ENCODE measurements at places on chromosomes 1 and 21. TPM values are rescaled to one million over a fixed set of nuclear protein-coding genes. Genes with fewer than 3 reads are reported as not detected.
A peak's percentile ranks its signal among the peaks of the same experiment; 100 is the strongest.

GRCh38 chr1:206742719-206743383, 27.7 kb upstream of the IL19 start:
- no peak for DNase-seq

- DNase-seq: no peak
Observed at GRCh38 chr1:224489534-224490365, 55.2 kb upstream of the WDR26 start.

DNA sequence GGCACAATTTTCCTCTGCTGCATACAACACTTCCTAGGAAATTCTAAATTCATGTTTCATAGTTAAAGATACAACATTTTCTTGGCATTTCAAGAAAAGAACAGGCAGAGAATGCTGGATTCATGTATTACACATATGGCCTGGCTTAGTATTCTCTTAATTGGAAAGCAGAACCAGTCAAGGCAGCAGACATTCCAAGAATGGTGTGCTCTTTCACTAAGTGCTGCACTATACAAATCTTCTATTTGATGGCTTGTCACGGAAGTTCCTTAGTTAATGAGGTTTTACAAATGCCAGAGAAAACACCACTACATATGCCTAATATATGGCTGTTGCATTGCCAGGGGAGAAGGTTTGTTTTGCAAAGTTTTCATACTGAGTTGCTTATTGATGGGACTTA, 80.8 kb upstream of the DYNLT5 start:
- DNase-seq: no peak

DNA sequence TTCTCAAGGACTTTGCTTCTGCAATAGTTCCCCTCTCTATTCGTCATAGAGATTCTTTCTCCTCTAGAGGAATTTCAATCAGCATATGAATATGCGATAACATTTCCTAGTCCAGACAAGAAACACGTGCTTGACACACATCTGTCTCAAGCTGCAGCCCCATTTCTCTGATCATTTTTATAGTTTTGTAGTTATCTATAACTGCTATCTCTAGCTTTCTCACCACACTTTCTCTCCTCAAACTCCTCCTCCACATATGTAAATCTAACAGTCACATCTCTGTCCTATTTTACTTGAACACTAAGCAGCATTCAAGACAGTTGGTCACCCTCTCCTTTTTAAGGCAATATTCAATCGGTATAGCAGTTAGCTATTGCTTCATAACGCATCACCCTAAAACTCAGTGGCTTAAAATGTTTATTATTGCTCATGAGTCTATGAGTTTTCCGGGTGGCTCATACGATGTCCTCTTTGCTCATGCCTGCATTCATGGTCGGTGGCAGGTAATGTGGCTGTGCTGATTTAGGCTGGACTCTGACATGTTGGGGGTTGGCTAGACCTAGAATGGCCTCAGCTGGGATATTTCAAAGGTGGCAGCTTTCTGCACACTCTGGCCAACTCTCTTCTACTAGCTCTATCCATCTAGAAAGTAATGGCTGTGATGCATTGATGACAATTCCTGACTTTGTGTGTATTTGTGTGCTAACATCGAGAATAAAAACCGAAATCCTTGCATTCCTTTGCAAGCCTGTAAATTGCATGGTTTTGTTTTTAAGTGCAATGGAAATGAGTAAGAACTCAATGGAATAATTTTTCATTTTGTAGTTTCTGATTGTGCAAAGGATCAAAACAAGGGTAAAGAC, 20.6 kb downstream of the ATP6V1G3 start:
- no peak for DNase-seq

DNA sequence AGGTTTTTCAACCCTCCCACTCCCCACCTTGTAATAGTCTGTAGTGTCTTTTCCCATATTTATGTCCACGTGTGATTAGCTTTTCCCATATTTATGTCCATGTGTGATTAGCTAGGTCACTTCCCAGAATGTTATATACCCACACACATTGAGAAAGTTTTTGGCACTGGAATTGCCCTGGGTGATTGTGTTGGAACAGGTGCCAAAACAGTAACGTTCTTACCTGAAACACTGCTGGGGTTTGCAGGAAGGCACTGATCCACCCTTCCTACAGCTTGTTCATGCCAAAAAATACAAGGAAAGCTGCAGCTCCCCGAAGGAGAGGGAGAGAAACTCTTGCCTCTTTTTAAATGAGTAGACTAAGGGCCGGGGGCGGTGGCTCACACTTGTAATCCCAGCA, 68.0 kb upstream of the CXADR start:
- no peak for DNase-seq

- DNase-seq: no peak
Observed at GRCh38 chr1:202642619-202643291, 67.5 kb downstream of the SYT2 start.

- no peak for DNase-seq
Observed at GRCh38 chr1:54464031-54464476, 57.9 kb upstream of the SSBP3 start.

DNA sequence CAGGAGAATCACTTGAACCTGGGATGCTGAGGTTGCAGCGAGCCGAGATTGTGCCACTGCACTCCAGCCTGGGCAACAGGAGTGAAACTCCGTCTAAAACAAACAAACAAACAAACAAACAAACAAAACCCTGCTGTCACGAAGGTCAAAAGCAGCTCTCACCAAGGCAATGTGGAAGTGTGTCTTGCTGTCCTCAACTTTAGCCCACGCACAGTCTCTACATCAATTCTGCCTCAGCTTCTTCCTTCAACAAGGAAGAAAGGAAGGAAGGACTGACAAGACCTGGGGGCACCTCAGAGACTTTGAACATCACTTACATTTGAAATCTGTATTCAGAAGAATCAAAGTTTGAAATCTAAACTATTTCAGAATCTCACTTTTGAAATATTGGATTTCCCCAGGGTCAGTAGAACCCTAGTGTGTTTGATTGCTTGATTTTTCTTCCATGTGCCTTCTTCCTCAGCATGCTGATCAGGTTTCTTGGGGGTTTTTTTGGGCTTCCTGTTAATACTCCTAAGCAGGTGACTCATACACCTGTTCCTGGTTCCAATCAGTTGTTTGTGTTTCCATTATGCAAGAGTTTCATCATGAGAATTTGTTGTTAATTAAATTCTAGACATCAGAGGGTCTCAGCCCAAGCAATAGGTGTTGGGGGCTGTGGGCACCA, 6.5 kb upstream of the CSTB start:
- DNase-seq: no peak

GRCh38 chr1:57327946-57328345, 95.9 kb downstream of the DAB1 start:
- DNase-seq: no peak

DNA sequence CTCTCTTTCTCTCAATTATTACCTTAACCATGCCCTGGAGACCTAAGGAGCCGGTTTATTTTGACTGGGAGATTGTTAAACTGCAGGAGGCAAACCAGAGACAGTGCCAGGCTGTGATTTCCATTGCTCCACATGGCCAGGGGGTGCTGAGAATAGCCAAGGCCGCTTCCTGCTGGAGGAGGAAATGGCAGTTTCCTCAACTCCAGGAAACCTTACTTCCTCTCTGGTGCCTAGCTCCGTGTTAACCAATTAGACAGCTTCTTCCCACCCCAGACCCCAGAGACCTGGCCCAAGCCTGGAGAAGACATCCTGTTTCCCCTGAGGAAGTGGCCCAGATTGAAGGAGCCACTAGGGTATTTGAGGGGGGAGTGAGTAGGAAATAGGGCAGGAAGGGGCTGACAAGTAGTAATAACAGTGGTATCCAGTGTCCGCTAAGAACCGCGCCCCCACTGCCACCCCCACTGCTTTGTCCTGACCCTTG, 161.2 kb downstream of the PLPP3 start:
- DNase-seq: peak; percentile 76

- no peak for DNase-seq
Observed at GRCh38 chr21:33974513-33975468, 59.2 kb upstream of the ATP5PO start.

DNA sequence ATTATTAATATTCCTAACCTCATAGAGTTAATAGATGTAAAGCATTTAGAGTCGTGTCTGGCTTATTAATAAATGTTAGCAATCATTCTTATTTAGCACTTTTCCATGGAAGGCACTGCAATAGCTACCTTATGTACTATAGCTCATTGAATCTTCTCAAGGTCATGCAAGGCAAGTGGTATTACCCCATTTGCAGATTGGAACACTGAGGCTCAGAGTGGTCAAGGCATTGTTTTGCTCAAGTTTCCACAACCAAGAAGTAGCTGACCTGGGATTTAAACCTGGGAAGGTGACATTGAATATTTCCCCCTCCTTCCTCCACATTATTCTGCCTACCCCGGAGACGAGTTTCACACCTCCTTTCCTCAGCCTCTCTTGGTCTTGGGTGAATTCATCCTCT, 37.8 kb upstream of the EYA3 start:
- no peak for DNase-seq

DNA sequence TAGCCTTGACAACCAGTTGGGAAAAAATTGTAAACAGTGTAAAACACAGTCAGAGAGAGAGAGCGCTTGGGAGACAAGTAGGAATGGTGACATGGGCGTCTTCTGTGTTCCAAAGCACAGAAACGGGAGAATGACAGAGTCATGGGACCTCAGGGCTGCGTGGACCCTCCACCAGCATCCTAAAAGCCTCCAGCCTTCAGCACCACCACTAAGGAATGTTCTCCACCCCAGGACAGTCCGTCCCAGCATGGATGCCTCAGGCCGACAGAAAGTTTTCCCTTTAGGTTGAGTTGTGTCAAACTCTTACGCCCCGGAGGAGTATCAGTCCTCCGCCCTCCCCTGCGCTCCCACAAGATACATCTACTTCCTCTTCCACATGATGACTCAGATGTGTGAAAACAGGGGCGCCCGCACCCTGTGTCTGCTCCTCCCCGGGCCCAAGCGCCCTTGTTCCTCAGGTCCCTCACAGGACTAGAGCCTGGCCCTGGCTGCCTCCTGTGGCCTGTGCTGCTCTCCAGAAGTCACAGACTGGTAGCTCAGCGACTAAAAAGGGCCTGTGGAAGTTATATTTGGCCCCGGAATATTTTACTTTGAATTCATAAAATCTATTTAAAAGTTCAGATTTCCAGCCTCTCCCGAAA, 63.9 kb upstream of the EFHD2 start:
- DNase-seq: peak; percentile 49

GRCh38 chr21:44969931-44970755, 30.3 kb downstream of the SLX9 start:
- no peak for DNase-seq

DNA sequence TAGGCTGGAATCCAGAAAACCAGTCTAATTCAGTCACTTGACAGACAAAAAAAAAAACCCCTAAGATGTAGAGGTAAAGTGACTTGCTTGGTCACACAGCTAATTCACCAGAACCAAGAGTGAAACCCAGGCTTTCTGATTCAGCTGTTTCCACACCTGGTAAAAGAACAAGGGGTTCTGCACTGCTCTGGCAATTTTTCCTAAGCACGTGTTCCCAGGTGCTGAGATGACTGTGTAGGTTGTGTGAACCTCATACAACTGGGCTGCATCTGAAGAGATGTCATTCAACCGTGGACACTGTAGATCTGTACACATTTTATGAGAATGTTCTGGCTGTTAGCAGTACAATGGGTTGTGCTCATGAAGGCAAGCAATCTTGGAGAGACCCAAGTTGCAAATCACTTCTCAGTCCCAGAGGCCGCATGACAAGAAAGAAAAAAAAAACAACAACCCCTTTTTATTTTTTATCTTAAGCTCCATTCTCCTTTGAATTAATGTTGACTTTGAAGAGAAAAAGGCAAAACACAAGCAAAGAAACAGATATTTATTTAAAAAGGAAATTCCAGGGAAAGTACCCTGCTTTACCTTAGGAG, 95.4 kb downstream of the INTS7 start:
- DNase-seq: no peak

GRCh38 chr1:177596485-177596884, 373.4 kb downstream of the SEC16B start:
- DNase-seq: no peak

GRCh38 chr1:161907265-161907664, 116.4 kb downstream of the OLFML2B start:
- DNase-seq: no peak

GRCh38 chr1:178037510-178038253, 56.2 kb upstream of the RASAL2 start:
- DNase-seq: peak; percentile 92

- DNase-seq: no peak
Observed at GRCh38 chr1:100518023-100518422, 19.9 kb upstream of the GPR88 start.

DNA sequence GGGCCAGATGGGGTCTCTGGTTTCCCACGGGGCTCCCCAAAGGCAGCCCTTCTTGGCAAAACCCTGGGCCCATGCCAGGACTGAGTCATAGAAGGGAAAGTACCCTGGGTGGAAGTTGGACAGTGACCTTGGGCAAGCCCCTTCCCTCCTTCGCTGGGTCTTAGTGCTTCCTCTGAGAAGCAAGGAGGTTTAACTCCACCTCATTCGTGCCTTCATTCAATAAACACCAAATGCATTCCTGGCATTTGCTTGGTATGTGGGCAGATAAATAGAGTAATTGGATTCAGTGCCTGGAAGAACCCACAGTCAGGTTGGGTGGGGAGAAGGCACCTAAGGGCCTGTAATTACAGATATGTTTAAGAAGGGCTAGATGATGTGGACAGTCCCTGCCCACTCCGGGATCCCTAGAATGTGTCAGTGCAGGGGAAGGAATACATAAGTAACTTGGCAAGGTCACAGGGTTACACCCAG, 36.3 kb upstream of the CITED4 start:
- no peak for DNase-seq

DNA sequence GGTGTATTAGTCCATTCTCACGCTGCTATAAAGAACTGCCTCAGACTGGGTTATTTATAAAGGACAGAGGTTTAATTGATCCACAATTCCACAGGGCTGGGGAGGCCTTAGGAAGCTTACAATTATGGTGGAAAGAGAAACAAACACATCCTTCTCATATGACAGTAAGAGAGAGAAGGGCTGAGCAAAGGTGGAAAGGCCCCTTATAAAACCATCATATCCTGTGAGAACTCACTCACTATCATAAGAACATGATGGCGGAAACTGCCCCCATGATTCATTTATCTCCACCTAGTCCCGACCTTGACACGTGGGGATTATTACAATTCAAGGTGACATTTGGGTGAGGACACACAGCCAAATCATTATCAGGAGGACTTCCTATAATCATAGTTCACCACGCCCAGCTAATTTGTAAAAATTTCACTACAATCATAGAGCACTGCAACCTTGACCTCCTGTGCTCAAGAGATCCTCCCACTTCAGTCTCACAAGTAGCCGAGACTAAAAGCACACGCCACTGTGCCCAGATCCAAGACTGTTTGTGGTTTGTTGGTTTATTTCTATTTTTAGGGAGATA, 164.9 kb downstream of the RERE start:
- DNase-seq: no peak

GRCh38 chr1:44246806-44247205, 33.5 kb downstream of the DMAP1 start:
- no peak for DNase-seq

Gene PKP1
- not detected for total RNA-seq

Gene OR2L13
- total RNA-seq: not detected

Gene ZSWIM5
- total RNA-seq: 1.8 TPM

Gene SPATA46
- not detected for total RNA-seq

Gene CADM3
- 10.6 TPM for total RNA-seq

Gene NFYC
- total RNA-seq: 79.8 TPM

Gene CELA2A
- total RNA-seq: not detected

Data from right cardiac atrium (tissue), 5 donors.